Pancreas (tissue), 10 donors: ENCODE measurements at places on chromosomes 16 and 17. TPM values are rescaled to one million over a fixed set of nuclear protein-coding genes. Genes with fewer than 3 reads are reported as not detected.

The ORC6 gene
- total RNA-seq, result 0.54 TPM

GRCh38 chr16:14193316-14193871 is 122.3 kb downstream of the MRTFB start:
- H3K36me3 ChIP-seq, result no peaks in the 10 kb centered on the region
- no peaks in the 10 kb centered on the region for H3K27me3 ChIP-seq
- H3K27ac ChIP-seq, result no peak overlapping the region

DNA sequence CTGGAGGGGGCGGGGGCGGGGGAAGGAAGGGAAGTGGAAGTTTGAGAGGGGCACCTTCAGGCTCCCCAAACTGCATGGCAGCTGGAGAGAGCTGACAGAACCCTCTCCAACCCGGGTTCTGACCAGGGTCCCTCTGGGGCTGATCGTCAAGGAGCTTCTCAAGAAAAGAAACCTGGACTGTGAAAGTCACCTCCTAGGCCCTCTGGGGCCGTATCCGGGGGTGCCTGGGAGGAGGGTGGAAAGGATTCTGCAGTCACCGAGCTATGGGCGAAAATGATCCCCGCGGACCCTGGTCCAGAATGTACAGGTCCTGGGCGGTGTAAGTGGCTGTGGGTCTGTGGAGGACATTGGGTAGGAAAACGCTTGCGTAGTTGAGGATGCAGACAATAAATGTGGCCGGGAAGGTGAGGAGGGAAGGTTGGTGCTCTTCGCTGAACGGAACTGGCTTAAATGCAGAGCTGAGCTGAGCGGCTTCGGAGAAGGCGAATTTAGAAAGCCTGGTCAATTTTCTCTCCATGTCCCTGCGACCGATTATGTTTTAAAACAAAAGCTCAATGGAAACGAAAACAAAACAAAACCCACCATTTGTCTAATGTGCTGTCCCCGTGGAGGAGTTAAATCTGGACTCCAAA is 3.6 kb upstream of the LHX1 start:
- no peak for DNase-seq
- H3K27ac ChIP-seq, result no peak overlapping the region
- peak overlapping the region; percentile 21 for H3K4me3 ChIP-seq

The KREMEN2 gene
- total RNA-seq, result not detected

DNA sequence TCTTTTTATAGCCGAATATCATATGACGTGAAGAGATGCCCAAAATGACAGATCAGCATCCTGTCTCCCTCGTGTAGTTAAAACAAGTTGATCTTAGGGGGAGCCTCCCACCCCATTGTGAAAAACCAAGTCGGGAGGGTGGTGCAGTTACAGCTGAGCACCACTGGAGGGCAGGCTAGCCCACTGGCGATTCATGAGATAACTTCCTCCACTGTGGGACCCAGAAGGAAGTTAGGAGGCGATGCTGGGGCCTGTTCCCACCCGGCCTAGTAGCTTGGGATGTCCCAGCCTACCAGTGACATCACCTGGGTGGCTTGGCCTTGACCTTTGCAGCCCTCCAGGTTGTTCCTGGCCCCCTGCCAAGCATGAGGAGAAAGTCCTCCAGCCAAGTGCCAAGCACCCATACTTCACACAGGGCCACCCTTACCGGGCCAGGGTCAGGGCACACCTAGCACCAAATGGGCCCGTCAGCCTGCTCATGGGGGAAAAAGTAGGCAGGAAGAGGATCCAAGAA is 8.1 kb upstream of the CPNE2 start:
- H3K4me3 ChIP-seq, result no peak overlapping the region
- no peaks in the 10 kb centered on the region for H3K27me3 ChIP-seq
- H3K27ac ChIP-seq, result no peak overlapping the region

DNA sequence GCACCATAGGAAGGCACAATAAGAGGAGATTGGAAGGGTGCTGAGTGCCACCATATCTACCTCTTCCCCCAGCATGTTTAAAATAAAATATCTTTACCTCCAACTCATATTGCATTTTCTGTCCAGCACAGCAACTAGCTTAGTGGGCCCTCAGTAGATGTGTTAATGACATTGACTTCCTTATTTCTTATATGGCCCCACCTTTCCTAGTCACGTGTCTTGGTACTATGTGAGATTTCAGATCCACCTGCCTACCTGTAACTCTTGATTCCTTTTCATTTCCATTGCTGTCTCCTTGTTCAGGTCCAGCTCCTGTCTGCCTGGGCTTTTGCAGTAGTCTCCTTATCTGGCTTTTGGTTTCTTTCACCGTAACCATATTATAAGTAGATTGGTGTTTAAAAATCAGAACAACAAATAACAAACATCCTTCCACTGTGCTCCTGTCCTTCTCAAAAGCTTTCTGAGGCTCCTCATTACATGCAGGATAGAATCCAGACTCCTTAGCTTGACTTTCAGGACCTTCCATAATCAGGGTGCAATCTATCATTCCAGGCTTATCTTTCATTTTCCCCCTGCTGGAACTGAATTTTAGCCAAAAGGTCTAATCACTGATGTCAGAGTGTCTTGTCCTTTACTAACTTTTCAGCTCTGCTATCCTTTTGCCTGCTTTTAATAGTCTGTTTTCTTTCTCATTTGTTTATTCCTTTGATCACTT is 71.3 kb downstream of the FTO start:
- no peaks in the 10 kb centered on the region for H3K36me3 ChIP-seq
- H3K4me3 ChIP-seq, result no peak overlapping the region
- peaks cover 35% of the 10 kb centered on the region for H3K4me1 ChIP-seq
- H3K27me3 ChIP-seq, result no peaks in the 10 kb centered on the region
- H3K27ac ChIP-seq, result no peak overlapping the region

The SEPTIN1 gene
- 1.2 TPM for total RNA-seq

The CCDC200 gene
- total RNA-seq, result not detected

The MLKL gene
- total RNA-seq, result 11.7 TPM

- peaks cover 2% of the 10 kb centered on the region for H3K4me1 ChIP-seq
- H3K27ac ChIP-seq, result no peak overlapping the region
- no peaks in the 10 kb centered on the region for H3K27me3 ChIP-seq
- H3K4me3 ChIP-seq, result no peak overlapping the region
- no peaks in the 10 kb centered on the region for H3K36me3 ChIP-seq
Measured at GRCh38 chr16:23523321-23523720, 13.0 kb upstream of the GGA2 start.

The G6PC1 gene
- not detected for total RNA-seq

GRCh38 chr17:50451943-50452629 is 16.6 kb downstream of the CHAD start:
- no peaks in the 10 kb centered on the region for H3K27me3 ChIP-seq
- H3K4me1 ChIP-seq, result peaks cover 14% of the 10 kb centered on the region
- no peak for DNase-seq

DNA sequence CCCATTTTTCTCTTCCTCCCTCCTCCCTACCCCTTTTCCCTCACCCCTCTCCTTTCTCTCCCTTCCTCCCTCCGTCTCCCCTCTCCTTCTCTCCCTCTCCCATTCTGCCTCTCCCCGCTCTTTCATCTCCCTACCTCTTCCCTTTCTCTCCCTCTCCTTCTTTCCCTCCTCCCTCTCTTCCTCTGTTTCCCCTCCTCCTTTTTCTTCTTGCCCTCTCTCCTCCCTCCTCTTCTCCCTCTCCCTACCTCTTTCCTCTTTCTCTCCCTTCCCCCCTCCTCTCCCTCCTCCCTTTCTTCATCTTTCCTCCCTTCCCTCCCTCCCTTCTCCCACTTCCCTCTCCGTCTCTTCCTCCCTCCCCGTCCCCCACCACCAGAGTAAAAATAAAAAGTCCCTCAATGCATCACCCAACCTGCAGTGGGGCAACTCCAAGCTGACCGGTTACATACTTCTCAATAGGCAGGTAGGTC is 10.4 kb downstream of the CHD9NB start:
- no peaks in the 10 kb centered on the region for H3K36me3 ChIP-seq
- no peak for DNase-seq
- no peak overlapping the region for H3K4me3 ChIP-seq
- H3K27ac ChIP-seq, result peak overlapping the region; percentile 80
- H3K4me1 ChIP-seq, result no peaks in the 10 kb centered on the region

DNA sequence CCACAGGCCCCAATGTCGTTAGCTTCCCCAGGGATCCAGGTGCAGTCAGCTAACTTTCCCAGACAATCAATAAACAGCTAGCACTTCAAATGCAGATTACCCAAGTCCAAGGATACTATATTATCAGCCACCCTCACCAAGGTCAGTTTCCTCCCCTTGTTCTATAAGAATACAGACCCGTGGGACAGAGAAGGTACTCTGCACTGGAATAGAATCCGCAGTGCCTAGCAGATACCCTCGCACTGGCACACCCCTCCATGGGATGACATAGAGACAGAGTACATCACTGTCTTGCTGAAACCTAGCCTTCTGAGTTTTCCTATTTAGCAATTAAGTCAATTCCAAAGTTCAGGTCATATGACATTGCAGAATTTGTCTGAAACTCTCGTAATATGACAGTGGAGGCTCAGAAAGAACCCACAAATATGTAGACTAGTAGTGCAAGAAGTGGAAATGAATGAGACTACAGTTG is 40.0 kb upstream of the ABCA10 start:
- H3K4me1 ChIP-seq, result no peaks in the 10 kb centered on the region
- no peak overlapping the region for H3K4me3 ChIP-seq
- no peaks in the 10 kb centered on the region for H3K36me3 ChIP-seq
- H3K27me3 ChIP-seq, result no peaks in the 10 kb centered on the region
- DNase-seq, result no peak

The ANKFN1 gene
- 0.16 TPM for total RNA-seq

The GP1BA gene
- total RNA-seq, result 0.15 TPM

- no peak overlapping the region for H3K27ac ChIP-seq
- DNase-seq, result no peak
- H3K27me3 ChIP-seq, result no peaks in the 10 kb centered on the region
- no peaks in the 10 kb centered on the region for H3K4me1 ChIP-seq
Measured at GRCh38 chr16:17578981-17579874, 108.5 kb upstream of the XYLT1 start.
